Activated naive CD4-positive, alpha-beta T cell treated with anti-CD3 and anti-CD28 coated beads, Interleukin-2, amount 50 U/mL, for 16 hours (primary cell): ENCODE measurements at places on chromosomes 4 and X.

- DNase-seq = no peak
These were observed 28.1 kb upstream of the SPON2 start for GRCh38 chr4:1200425-1201035.

GRCh38 chr4:186689476-186689875 is 34.2 kb downstream of the FAT1 start:
- DNase-seq = no peak

GRCh38 chrX:40248822-40249221 is 151.1 kb upstream of the BCOR start:
- no peak for DNase-seq

DNA sequence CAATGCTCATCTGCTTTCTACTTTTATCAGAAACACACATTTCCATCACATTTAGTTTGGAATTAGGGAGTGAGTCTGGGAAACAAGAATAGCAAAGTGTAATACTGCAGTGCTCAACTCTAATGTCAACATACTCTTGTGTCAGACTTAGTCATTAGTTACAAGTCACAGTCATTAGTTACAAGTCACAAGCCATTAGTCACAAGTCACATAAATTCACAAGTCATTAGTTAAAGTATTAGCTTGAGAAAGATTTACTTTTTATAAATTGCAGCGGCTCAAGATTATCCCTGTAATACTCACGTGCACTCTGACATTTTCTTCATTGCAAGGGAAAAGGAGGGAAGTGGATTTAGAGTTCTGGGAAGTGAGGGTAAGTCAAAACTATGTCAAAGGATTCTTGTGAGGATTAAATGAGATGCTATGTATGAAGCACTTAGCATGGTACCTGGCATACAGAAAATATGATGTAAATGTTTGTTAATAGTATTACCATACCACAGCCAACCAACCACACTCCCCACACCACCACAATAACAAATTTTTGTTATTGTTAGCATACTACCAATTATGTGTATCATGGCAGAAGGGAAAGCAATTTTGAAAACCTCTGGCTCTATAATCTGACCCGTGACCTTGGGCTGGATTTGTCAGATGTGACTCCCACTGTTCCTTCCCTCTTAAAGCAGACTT is 116.6 kb downstream of the ARHGAP24 start:
- DNase-seq = no peak

DNA sequence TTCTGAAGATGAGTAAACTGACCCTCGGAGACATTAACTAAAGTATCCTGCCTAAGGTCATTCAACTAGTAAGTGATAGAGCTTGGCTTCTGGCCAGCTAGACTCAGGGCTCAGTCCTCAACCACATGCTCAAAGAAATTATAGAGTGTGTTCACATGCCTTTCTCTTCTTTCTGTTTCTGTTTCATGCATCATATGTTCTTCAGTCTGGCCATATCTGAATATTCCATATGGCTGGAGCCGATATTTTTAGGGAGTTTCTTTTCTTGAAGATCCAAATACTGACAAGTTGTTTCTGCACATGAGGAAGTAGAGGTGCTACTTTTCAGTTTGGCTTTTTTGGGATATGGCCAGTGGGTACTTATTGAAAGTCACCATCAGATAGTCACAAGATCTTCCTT is 44.9 kb downstream of the MMRN1 start:
- no peak for DNase-seq

GRCh38 chrX:72624194-72624593 is 51.6 kb upstream of the HDAC8 start:
- no peak for DNase-seq

DNA sequence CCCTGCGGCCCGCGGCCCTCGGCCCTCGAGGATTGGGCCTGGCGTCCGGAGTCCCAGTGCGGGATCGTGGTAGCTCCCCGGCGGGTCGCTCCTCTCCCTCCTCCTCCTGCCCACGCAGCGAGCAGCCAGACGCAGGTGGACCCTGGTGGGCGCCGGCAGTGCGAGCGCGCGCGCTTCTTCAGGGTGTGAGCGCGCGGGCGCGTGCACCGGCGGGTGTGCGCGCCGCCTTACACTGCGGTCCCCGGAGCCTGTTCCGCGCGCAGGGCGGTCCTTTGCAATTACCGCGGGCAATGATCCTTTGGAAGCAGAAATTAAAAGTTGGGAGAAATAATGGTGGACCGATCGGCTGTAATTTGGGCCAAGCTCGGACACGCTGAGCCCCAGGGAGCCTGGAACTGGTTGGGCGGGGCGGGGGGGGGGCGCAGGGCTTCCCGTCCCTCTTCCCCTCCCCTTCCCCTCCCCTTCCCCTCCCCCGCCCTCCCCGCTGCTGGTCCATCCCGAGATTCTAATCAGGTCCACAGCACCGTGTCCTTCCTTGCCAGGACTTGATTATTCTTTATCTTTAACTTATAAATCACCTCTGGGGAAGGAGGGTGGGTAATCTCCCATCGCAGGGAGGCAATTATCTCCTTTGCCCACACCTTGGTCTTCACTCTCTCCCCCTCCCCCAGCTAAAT is 1.6 kb upstream of the NKX1-1 start:
- DNase-seq = no peak

DNA sequence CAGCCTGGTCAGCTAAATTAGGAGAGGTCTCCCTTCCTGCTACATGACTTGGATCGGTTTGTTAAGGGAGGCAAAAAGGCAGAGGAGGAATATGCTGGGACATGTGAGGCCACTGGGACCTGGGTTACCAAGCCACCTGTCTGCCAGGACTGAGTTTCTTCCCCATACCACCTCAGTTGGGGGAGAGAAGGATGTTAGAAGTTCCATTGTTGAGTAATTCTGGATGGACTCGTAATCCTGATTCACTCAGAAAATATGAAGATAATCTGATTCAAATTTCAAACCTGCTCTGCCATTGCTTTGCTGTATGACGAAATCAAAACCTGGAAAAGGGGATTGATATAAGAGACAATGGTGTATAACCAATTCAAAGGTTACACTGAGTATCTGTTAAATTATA is 97.4 kb upstream of the S100G start:
- no peak for DNase-seq
